ENCODE measurements at places on chromosomes 12 and 14.

DNA sequence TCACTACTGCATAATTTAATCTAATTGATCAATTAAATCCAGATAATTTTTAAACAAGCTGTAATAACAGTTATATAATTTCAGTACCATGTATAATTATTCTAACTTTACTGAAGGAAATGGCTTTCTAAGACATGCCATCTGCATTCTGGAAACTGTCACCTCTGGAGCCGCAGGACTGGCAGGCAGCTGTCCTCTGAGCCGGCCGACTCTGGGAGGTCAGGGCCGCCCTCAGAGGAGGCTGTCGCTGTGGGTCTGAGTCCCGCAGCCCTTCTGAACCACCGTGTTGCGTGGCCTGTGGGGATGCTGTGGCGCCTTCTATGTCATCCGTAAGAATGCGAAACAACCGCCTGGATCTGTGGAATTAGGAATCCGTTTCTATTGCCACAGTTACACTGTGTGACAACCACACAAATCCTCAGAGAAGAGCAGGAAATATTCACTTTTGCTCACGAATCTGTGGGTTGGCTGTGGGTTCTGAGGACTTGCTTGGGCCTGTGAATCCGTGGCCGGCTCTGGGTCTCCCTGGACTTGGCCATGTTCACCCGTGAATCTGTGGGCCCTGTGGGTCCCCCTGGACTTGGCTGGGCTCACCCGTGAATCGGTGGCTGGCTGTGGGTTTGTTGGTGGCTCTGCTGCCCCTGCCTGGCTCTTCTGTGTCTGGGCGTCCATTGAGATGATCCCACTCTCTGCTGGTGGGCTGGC is 17.2 kb upstream of the GALNT9 start:
- DNase-seq = no peak

- DNase-seq = peak; percentile 14
Measured at GRCh38 chr12:117850048-117850447, 118.7 kb downstream of the KSR2 start.

GRCh38 chr12:10952645-10953044 is 13.6 kb upstream of the TAS2R14 start:
- no peak for DNase-seq

DNA sequence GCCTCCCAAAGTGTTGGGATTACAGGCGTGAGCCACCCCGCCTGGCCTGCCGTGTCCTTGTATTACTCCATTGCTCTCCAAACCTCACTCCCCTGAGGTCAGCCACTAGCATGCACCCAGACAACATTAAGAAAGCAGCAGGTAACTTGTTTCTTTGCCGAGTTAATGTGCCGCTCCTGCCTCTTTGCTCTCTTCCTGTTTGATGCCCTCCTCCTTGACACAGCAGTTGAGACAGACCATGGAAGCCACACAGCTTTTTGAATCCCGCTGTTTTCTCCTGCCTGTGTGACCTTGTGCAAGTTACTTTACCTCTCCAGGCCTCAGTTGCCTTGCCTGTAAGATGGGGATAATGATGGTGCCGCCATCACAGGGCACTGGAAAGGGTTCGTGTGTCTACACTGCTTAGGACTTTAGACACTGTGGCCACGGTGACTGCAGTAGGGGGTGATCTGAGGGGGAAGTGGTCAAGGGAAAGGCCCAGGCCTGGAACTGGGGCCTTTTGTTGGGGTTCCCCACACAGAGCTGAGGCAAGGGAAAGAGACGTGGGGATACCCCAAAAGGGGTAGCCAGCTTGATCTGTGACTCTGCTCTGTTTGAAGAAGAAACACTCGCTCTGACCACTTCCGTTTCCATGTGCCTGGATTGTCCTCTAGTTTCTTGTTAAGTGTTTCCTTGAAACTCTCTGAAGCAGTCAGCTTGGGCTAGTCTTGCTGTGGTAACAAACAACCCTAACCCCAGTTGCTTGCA is 69.3 kb downstream of the RIN3 start:
- no peak for DNase-seq

DNA sequence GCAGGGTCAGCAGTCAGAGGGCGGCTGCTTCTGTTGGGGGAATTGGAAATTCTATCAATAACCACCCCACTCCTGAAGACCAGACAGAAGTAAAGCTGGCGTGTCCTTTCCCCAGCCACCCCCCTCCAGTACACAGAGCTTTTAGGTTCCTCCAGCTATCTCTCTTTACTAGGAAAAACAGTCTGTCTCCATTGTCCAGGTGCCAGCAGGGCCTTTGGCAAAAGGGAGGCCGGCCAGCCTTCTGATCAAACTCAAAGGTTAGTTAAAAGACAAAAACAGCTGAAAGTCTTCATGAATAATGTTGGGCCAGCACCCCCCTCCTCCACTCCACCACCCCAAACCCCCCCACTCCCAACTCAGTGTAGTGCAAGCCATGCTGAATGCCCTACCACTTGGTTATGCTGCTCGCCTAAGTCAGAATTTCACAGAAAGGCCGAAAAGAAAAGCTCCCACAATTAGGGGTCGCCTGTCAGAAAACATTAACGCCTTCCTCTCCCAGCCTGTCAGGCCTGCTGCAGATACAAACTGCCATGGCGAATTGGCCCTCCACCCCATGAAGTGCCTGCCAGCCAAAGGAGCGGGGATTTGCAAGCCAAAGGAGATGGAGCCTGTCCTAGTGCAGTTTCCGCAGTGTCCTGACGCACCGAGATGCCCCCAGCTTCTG is 8.9 kb downstream of the ASCL1 start:
- DNase-seq = no peak

DNA sequence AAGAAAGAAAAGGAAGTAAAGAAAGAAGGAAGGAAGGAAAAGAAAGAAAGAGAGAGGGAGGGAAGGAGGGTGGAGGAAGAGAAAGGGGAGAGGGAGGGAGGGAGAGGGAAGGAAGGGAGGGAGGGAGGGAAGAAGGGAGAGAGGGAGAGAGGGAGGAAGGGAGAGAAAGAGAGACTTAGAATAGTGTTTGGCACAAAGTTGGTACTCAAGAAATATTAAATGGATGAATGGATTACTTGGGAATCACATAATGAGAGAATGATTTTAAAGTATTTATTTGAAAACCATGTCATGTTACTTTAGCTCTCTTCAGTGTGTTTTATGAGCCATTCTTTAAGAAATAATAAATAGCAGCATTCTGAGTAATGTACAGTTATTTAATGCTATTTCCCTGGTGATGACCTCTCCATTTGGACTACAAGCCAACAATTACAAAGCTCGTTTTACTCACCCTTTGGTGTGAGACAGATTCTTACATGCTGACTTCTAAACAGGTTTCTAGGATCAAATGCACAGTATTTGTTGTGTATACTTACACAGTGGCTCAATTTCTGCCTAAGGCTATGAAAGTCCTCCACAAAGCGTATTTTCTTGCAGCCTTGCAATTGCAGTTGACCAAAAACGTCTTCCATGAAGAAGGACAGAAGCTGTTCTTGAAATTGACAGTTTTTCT is 861 bp downstream of the IL26 start:
- DNase-seq = no peak

DNA sequence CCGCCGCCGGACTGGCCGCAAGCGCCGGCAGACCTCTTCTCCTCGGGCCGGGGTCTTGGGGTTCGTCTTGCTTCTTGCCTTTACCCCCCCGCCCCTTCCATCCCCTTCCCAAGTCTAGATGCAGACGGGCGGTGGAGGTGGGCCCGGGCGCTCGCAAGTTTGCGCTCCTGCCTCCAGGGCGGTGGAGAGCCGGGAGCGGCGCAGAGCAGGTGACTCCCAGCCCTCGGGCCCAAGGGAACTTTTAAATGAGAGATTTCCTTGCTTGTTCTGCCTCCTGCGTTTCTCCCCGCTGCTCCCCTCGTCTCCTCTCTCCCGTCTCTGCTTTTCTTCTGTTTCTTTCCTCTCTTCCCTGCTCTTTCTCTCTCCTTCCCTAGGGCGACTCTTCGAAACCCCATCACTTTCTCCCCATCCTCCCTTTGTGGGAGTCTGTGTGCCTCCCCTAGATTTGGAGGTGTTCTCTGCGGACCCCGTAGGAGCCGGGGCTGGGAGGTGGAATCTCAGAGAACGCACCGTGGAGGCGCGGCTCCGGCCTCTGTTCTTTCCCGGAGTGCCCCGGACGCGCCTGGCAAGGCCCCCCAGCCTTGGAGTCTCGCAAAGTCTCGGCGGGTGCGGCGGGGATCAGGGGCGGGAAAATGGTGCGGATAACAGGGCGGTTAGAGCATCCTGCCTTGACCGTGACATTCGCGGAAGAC is 114.7 kb upstream of the MYL2 start:
- no peak for DNase-seq

DNA sequence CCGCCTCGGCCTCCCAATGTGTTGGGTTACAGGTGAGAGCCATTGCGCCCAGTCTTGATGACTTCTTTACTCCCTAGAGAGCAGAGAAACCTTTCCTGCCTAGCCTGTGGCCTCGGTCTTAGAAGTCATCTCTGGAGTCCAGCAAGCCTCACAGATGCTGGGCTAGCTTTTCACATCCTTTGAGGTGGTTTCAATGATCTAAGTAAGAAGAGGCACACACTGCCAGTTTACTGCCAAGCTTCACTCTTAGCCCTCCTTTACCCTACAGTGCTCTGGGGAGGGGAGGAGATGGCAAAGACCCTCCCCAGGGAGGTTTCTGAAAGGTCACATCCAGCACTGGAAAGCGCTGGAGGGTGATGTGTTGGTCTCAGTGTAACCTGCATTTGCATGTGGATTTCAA is 304.8 kb downstream of the PCNX1 start:
- DNase-seq = no peak

DNA sequence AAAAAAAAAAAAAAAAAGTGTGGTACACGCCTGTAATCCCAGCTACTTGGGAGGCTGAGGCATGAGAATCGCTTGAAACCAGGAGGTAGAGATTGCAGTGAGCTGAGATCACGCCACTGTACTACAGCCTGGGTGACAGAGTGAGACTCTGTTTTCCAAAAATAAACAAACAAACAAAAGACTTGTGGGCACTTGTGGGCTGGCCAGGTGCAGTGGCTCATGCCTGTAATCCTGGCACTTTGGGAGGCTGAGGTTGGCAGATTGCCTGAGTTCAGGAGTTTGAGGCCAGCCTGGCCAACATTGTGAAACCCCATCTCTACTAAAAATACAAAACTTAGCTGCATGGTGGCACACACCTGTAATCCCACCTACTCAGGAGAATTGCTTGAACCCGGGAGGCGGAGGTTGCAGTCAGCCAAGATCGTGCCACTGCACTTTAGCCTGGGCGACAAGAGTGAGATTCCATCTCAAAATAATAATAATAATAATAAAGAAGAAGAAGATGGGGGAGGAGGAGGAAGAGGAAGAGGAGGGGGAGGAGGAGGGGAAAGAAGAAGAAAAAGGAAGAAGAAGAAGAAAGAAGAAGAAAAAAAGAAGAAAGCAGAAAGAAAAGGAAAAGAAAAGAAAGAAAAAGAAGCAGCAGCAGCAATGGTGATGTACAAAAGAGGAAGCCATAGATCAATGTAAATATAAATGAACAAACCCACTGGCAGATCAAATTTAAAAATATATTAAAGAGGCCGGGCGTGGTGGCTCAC is 27.9 kb upstream of the CCNT1 start:
- DNase-seq = no peak

- no peak for DNase-seq
Measured at GRCh38 chr12:76810671-76811419, 46.9 kb downstream of the ZDHHC17 start.

DNA sequence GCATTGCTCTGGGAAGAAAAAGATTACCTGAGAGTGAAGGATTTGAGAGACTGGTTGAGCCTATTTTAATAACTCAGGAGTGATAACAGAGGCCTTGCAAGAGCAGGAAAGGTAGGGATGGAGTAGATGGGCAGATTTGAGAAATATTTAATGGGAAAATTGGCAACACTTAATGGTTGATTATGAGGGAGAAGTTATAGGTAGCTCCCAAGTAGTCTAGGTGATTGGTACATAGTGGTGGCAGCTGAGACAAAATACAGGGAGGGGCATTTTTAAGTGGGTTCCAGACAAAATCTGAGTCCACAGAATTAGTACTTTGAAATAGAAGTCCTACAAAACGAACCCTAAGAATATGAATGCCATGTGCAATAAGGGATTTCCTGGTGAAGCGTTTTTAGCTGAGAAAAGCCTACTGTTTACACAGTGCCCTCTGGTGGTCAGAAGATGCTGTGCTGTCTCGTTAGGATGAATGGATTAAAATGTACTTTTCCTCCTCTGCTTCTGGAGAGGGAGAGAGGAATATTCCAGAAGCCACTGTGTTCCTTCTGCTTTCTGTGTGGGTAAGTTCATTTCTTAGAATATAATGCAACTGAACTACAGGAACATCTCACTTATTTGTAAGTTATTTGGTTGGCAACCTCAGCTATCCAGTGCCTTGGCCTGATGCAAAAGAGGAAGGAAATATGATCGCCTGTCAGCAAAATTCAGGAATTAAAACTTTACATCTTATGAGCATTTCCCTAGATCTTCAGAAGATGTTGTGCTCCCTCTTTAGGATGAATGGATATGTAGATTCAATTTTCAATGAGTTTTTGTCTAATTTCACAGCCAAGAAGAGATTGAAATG is 6.5 kb downstream of the ZBTB1 start:
- peak; percentile 68 for DNase-seq

GRCh38 chr12:98532687-98533304 is 17.4 kb downstream of the TMPO start:
- no peak for DNase-seq
